ENCODE measurements at places on chromosomes 2 and 18.

DNA sequence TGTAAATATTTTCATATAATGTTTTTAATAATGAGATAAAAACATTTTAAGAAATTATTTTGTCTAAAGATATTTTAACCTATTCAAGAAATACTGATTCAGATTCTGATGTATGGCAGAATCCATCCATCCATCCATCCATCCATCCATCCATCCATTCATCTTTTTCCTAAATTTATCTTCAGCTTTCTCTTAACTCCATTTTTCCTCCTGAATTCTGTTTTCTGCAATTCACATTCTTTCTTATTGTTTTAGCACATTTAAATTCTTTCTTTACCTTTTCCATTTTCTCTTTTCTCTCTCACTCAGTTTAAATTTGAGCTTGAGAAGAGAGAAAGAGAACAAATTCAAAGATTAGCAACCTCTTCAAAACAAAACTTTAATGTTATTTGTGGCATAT, 3.6 kb downstream of the LRP1B start:
- DNase-seq: no peak

DNA sequence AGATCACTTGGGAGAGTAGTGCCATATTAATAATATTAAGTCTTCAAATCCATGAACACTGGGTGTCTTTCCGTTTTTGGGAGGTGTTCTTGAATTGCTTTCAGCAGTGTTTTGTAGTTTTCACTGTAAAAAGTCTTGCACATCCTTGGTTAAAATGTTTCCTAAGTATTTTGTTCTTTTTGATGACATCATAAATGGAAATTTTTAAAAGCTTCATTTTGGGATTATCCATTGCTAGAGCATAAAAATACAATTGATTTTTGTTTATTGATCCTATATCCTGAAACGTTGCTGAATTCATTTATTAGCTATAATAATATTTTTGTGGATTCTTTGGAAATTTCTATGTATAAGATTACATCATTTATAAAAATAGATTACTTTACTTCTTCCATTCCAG, 96.8 kb downstream of the ARHGEF4 start:
- DNase-seq: no peak

- DNase-seq: no peak
Measured at GRCh38 chr2:236816197-236817170, 246.9 kb downstream of the ACKR3 start.

DNA sequence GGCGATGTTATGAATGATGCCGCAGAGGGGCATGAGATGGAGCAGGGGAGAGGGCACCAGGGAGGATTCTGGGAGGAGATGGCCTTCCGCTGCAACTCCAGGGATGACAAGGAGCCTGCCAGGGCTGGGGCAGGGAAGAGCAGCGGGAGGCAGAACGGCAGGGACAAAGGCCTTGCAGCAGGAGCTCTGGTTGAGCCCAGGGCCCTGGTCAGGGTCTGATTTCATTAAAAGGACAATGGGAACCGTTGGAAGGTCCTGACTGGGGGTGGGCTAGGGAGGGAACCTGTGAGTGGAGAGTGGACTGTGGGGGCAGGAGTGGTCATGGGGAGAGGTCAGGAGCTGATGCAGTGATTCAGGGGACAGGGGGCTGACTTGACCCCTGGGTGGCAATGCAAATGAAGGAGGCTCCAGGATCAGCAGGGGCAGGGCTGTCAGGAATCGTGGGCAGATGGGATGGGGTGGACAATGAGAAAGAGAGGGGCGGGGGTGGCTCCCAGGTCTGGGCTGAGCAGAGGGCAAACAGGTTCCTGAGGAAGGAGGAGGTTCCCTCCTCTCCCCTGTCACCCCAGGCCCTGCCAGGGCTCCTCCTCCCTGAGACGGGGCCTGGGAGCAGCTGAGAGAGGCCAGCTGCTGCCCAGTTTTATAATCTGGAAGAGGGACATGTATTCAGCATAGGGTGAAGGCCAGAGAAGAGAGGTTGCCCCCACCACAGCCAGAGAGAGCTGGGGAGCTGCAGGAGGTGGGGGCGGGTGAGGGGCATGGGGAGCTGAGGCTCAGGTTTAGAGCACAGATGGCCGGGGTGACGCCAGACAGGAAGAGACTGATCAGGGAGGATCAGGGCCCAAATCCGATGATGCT, 7.3 kb upstream of the DUSP2 start:
- no peak for DNase-seq

DNA sequence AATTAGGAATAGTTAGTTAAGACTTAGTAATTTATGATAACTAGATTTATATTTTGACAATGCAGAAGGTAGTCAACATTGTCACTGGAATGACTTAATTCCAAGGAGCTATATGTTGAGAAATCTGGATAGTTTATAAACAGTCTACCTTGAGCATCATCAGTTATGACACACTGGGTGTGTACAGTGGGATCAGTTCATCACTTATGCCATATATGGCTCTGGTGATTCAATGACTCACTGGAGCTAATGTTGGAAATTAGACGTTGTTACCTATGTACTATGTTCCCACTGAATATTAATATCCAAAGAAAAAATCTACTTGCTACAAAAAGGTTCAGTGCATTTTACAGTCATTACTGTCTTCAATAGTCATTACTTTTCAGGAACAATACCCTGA, 34.0 kb upstream of the ITPRID2 start:
- DNase-seq: peak; percentile 19

DNA sequence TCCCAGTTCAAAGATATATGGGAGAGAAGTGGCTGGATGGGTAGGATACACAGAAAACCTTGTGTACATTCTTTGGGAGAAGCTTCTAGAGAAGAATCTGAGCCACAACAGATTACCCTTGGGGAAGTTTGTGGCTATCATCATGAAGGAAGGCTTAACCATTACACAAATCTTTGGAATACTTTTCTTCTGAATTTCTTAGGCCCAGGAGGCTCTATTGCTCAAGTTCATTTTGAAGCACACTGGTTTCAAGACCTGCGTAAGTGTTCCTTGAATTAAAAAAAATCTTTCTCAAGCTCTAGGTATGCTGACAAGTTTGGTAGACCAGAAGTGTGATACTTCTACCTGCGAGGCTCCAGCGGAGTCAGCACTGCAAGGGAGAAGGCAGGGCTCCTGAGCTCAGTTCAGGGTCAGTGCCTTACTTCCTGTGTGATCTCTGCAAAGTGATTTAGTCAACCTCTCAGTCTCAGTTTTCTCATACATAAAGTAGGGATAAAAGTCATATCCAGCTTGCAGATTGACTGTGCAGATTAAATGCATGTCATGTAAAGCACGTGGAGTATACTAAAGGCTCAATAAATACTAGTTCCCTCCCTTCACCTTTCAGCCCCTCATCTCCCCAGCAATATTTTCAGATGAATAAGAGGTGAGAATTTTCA, 438.6 kb downstream of the DLGAP1 start:
- DNase-seq: no peak

- DNase-seq: no peak
Measured at GRCh38 chr2:187349326-187349944, 98.6 kb downstream of the CALCRL start.

GRCh38 chr2:160921386-160921964, 238.8 kb upstream of the TANK start:
- no peak for DNase-seq

DNA sequence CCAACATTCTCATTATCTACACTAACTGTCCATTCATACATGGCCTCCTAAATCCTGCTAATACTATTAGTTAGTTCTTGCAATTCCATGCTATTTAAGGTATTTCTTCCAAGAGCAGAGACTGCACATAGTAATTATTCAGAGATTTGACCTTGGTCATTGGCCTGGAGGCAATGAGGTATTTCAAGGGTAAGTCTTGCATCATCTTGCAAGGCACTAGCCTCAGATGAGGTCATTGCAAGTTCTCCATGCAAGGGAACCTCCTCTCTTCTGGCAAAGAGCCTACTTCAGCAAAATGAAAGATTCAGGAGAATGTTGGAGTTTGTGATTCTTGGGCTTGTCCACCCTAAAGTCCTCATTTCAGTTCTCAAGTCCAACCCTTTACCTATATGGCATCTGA, 48.5 kb upstream of the IKZF2 start:
- peak; percentile 45 for DNase-seq

- peak; percentile 78 for DNase-seq
Measured at GRCh38 chr2:231601356-231602229, 8.9 kb downstream of the TEX44 start.

- no peak for DNase-seq
Measured at GRCh38 chr2:227506456-227506855, 34.5 kb downstream of the AGFG1 start.
